Progenitor cell of endocrine pancreas (in vitro differentiated cells): ENCODE measurements at places on chromosomes 1 and 21. TPM values are rescaled to one million over a fixed set of nuclear protein-coding genes. Genes with fewer than 3 reads are reported as not detected.

DNA sequence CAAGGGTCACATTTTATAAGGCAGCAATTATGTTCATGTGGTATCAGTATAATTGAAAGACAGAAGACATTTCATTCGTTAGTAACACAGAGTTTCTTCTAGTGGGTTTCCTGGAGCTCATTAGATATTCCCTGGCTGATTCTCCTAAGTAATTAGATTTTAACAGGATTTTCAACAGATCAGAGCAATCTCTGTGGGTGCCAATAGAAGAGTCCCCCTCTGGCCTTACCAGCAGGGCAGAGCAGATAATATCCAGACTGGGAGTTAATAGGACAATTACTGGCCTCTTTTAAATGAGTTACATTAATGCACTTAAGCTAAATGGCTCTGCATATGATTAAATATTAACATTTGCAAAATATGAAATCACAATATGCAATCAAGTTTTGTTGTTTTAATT lies 74.2 kb upstream of the FOXD3 start:
- no peak overlapping the region for H3K4me3 ChIP-seq
- H3K36me3 ChIP-seq = no peaks in the 10 kb centered on the region
- H3K4me1 ChIP-seq = no peaks in the 10 kb centered on the region
- no peak for DNase-seq

GRCh38 chr1:19643602-19644394 lies at the start of gene NBL1:
NBL1 (plus strand) TSS chr1:19644311; CDS start chr1:19655031, 10,720 bp downstream.
- peak within 1 kb of the TSS; percentile 84 for H3K27ac ChIP-seq
- peak within 1 kb of the TSS; percentile 86 for H3K4me3 ChIP-seq
- DNase-seq = no peak
- H3K36me3 ChIP-seq = no peaks in the 10 kb centered on the region

The CD101 gene
- 2.8 and 3.3 TPM in 2 replicates for total RNA-seq

DNA sequence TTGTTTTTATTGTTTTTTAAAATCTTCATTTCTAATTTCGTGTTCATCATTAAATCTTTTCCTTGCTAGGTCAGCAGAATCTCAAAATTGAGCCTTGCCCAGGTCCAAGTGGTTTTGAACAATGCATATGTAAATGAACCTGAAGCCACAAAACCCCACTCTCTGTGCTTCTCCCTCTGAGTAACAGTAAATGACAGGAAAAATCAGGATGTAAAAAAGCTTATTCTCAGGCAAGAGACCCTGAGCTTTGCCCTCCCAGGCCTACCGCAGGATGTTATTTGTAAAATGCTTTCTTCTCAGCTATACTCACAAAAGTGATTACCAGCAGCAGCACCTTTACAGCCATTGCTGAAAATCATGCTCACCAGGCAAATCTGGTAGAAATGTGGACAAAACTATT lies 47.6 kb downstream of the TYW3 start:
- H3K36me3 ChIP-seq = no peaks in the 10 kb centered on the region
- H3K27ac ChIP-seq = no peak overlapping the region
- no peak for DNase-seq
- peaks cover 4% of the 10 kb centered on the region for H3K27me3 ChIP-seq
- no peaks in the 10 kb centered on the region for H3K4me1 ChIP-seq
- H3K4me3 ChIP-seq = no peak overlapping the region

DNA sequence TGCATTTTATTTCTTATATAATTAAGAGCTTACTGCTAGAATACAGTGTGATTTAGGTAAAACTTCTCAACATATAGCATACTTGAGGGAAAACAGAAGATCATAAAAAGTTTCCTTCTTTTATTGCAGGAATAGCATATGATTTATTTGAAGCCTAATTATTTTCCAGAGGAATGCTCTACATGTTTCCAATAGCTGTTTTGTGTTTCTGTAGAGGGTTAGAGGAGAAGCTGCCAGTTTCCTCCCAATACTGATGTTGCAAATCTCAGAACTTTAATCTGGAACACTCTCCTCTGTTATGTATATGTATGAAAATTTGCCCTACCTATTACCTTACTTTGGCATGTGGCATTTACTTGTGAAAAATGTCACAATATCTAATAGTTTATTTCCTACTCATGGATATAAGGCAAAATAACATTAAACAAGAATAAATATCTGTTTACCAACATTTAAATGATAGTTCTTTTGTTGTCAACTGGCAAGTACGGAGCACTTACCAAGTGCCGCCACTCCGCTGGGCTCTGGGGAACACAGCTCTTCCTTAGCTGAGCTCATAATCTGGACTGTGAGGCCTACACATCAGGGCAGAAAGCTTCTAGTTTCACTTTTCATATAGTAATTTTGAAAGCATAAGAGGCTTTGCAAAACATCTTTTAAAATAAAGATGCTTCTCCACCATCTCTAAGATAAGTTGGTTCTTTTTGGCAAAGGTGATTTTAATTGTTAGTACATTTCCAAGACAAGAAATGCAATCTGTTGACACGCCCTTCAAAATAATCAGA lies 239.8 kb upstream of the C1orf105 start:
- peaks cover 19% of the 10 kb centered on the region for H3K4me1 ChIP-seq
- H3K4me3 ChIP-seq = no peak overlapping the region
- DNase-seq = no peak
- H3K27me3 ChIP-seq = no peaks in the 10 kb centered on the region
